Activated CD4-positive, alpha-beta T cell treated with anti-CD3 and anti-CD28 coated beads, Interleukin-2, amount 10 ng/mL, durations not matched to agents 7 days and 5 days (primary cell): ENCODE measurements at places on chromosomes 1 and 21.

DNA sequence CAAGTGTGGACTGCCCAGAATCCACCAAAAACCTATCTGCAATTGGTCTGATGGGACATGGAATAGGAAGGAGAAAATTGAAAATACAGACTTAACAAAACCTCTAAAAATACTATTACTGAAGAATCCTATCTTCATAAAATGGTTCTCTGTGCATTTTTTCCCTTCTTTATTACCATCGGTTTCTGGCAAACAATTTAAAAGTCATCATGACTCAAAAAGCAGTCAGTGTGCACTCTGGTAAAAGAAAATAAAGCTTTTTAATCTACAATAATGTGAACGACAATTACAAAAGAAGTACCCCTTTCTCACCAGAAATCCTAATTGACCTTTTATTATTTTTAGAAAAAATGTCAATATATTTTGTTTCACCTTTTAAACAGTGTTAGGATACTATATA, 186.3 kb downstream of the TPR start:
- DNase-seq: no peak

DNA sequence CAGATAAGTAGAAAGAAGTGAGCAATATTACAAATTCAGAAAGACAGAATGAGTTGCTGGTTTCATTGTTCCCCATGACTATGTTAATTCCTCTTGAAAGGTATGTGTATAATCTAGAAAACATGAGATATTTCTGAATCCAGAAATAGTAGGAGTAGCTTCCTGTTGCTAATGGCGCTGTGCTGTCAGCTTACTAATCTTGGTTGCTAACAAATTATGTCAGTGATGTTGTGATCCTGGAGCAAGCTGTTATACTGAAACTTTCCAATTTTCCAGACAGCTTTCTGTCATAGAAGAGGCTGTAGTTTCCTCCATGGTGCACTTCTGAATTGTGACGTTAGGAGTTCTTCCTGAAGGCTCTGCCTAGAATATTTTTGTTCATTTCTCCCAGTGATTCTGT, 372.3 kb downstream of the USP25 start:
- DNase-seq: no peak

DNA sequence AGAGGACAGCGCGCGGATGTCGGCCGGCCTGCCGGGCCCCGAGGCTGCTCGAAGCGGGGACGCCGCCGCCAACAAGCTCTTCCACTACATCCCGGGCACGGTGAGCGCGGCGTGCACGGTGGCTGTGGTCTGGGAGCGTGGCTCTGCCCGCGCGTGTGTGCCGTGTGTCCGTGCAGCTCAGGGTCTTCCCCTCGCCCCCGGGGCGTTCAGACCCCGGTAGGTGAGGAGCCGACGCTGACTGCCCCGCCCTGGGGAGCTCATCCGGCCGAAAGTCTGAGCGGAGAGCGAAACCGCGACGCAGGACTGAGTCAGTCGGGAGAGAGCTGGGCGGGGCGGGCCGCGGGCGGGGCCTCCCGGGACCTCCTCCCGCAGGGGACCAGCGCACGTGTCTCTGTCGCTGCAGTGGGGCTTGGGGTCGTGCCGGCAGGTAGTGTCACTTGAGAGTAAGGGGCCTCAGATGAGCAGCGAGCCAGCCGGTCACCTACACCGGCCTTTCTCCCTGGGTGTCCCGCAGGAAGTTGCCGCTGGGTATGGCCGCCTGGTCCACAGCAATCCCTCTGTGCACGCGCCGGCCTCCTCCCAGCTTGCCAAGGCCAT, 520 bp downstream of the PLEKHN1 start:
- peak; percentile 83 for DNase-seq

- no peak for DNase-seq
These were observed 57.7 kb upstream of the COA6 start for GRCh38 chr1:234315588-234315987.

DNA sequence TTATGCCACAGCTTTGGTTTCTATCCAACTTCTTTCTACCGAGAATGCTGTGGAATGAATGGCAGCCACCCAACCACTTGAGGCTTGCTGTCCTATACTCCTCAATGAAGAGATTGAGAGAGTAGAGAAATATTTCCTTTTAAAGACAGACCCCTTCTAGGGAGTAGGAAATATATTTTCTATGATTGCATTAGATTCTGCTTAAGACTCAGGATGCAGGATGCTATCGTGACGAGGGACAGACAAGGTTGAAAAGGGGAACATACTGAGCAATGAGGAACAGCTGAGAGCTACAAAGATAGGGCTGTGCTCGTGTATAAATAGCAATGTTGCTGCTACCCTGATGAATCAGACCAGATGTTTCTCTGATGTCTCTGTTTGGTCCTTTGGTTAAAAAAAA, 7.1 kb upstream of the RASAL2 start:
- no peak for DNase-seq

DNA sequence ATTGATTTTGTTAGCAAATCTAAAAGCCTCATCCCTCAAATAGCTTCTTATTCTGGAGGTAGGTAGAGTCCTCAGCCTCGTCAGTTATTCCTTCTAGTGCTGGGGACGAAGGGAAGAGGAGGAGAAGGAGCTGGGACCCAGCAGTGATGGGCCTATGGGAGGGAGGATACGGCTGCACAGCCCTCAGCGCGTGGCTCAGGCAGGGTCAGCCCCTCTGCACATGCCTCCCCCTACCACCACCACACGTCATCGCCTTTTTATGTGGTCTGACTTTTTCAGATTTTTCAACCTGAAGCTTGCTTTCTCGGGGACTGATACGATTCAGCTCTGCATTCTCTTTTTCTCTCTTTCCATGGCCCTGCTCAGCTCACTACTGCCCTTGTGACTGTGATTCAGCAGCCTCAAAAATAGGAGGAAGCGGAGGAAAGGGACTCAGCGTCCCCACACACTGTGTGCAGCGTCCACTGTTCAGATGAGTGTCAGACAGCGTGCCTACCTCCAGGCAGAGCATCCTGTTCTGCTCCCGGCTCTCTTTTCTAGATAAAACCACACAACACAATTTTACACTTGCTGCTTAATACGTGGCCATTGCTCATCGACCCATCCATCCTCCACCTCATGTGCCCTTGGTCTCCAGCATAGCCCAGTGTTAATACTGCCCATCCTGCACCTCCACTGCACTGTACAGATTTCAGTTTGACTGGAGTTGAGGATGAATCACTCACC, 827 bp downstream of the OR2B11 start:
- DNase-seq: no peak

DNA sequence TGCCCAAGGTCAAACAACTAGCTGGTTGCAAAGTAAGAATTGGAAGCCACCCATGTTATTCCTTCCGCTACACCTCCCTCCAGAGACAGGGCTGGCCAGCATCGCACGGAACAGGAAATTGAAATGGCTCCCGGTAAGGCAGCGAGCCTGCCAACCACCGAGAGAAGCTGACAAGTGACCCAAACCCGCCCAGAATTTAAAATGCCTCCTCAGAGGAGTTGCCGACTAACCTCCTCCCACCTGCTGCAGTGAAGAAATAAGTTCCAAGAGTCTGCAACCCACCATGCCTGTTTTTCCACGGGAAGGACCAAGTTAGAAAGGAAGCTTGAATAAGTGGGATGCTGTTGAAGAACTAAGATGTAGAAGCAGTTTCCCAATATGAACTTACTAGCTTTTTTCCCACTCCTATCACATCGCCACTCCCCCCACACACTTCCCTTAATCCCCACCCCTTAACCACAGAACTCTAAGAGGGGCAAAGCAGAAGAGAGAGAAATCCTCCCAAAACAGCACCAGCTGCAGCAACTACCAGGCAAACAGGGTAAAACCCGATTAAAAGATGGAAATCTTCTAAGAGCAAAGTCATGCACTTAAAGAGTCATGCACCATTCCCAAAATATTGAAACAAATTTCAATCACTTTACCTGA, 78.6 kb downstream of the TIAM1 start:
- no peak for DNase-seq

DNA sequence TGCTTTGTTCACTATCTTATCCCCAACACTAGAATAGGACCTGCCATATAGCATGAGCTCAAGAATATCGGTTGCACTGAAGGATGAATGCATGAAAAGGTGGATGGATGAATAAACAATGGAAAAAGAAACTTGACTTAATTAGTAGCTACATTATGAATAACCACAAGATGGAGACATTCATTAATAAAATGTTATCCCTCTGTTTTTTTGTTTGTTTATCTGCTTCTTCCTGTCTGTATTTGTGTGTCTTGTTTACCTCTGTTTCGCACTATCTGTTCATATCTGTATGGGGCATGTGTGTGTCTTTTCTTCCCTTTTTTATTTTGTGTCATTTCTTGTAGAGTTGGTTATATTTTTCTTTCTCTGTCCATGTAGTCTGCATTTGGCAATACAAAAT, 1.1 kb upstream of the OR14I1 start:
- DNase-seq: no peak

DNA sequence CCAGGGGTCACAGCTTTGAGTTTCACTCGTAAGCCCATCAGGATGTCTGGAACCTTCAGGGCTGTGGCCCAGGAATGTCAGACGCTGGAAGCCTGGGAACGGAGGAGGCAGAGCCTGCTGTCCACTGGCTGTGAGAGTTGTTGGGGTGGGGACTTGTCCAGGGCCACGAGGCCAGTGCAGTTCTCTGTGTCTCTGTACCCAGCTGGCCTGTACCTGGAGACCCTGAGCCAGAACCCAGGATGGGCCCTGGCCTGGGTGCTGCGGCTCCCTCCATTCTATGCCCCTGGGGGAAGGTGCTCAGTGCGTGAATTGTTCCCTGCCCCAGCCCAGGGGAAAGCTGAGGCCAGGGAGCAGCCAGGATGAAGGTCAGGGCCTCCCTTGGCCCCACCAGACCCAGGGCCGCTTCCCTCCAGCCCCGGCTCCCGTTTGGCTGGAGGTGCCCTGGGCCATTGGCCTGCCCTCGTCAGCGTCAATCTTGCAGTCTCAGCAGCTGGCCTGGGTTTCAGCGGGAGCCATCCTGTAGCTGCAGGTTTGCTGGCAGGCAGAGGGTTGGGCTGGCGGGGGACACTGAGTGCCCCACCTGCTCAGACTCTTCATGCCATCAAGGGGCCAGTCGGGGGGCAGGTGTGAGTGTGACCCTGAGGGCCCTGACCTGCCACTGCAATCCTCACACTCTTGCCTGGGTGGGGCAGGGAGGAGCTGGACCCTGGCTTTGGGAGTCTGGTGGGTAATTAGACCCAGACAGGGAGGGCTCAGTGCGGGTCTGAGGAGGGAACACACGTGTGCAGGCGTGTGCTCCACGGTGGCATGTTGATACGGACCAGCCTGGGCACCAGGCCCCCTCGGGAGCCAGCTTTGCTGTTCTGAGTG, 724 bp upstream of the CALML6 start:
- DNase-seq: no peak

DNA sequence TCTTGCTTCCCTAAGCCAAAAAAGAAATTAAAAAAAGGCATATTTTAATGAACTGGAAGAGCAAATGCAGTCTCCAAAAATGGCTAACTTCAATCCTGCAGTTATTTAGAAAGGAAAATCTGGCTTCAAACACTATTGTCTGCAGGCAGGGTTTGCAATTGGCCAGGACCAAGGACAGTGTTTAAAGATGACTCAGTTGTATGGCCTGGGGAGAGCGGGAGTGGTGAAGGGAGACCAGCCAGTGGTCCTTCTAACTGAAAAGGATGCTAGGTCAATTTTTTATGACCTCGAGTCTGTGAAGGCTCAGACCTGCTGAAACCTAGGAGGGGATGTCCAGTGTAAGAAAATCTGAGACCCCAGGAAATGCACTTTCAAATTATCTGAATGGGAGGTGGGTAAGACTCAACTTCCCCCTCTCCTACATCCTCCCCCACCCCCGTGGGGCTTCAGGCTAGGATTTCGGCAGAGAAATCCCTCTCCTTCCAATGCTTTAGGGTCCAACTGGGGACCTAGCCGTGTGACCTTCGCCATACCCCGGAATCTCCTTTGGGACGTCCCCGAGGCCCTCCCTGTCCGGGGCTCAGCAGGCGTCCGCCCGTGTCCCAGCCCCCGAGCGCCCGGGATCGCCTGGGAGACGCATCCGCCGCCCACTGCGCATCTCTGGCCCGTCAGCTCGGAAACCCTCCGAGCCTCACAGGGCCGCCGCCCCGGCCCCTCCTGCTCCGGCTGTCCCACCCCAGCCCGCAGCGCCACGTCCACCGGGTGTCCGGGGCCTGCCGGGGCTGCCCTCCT, 602 bp upstream of the RIMKLA start:
- DNase-seq: no peak

GRCh38 chr21:35926003-35926740, 134.2 kb downstream of the SETD4 start:
- no peak for DNase-seq

GRCh38 chr1:81915937-81916336, 115.2 kb downstream of the ADGRL2 start:
- no peak for DNase-seq

GRCh38 chr1:54375712-54376429, 30.3 kb downstream of the SSBP3 start:
- no peak for DNase-seq

DNA sequence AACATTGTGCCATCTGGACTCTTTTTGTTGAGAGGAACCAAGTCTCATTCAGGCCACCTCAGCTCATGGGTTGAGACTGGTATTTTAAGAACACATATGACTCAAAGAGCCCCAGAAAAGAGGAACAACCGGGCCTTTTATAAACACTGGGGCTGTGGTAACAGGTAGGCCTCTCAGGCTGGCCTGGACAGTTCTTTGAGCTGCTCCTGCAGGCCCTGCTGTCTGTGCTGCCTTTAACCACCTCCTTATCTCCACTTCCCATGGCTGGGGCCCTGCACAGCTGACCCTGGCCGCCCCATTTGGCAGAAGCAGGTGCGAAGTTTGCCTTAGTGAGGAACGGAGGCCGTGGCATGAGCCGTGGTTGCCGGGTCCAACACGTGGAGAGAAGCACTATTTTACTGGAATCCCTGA, 163.3 kb downstream of the RHOU start:
- DNase-seq: no peak

DNA sequence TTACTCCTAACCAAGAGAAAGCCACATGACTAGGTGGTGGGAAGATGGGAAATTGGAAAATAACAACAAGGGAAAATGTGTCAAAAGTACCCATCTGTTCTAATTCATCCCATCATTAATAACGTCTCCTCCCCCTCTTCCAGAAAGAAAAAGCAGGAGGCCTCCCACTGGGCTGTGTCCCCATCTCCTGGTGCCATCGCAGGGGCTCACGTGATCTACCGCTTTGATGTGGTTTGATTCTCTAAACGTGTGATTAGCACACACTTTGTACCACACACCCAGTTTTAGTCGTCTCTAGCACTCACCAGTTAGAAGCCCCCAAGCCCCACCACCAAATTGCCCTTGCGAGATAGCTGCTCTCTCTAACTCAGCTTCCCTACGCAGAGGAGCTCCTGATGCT, 353.6 kb downstream of the RRAGC start:
- no peak for DNase-seq

DNA sequence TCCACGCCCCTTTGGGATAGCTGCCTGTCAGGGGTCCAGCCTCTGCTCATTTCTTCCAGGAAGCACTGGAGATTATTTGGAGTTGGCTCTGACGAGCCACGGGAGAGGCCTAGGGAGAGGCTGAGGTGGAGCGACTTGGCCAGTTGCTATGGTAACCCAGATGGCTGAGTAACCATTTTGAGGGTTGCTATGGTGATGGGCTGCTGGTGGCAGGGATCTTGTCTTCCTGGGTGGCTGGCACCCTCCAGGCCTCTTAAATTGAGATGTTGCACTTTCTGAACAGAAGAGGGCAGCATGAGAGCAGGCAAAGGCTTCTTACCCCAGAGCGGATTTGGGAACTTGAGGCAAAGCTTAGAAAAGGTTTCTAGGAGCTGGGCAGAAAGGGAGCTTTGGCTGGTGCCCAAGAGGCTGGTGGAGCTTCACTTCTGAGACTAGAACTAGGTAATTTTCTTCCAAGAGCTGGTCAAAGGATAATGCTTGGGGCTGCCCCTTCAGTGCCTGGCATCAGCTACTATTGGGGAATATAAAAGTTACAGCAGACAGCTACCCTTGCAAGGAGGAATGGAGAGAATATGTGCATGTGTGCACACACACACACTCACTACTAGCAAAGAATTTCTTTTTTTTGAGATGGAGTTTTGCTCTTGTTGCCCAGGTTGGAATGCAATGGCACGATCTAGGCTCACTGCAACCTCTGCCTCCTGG, 72.5 kb downstream of the NDUFS5 start:
- DNase-seq: peak; percentile 76
